ENCODE measurements at places on chromosomes 12 and 14.

DNA sequence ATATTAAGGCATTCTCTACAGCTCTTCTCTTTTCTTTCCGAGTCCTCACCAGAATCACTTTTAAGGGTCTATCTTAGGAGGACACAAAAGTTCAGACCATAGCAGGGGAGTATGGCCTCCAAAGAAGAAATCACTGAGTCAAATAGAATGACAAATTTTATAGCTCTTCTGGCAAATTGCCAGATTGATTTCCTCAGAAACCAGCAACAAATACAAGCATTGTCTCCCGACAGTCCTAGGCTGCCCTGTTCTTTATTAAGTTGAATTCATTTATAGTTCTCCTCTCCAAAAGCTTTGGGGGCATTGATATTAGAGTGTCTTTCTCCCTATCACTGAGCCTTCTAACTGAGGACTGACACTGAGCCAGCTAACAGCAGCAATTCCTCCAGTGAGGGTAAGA lies 156.4 kb upstream of the FRMD6 start:
- no peak for DNase-seq

DNA sequence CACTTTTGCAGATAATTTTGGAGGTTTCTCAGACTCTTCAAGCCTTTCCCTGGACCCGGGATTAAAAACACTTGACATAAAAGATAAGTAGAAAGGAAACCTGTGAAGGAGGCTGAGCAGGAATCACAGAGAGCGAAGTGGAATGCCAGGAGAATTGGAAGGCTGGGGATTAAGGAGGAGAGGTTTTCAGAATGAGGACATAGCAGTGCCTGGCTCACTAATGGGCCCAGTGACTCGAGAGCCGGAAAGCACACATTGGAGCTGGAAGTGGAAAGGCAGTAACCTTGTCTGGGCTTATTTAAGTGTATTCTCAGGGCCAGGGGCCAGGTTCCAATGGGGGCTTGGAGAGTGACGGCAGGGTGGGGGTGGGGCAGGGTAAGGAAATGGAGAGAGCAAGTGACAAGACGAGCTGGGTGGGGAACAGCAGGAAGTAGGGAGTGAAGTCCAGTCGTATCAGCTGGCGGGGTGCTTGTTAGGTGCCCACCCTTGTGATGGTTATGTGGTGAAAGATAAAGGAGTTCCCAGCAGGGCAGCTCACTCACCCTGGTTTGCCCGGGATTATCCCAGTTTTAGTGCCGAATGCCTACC lies 13.1 kb downstream of the EVL start:
- no peak for DNase-seq

DNA sequence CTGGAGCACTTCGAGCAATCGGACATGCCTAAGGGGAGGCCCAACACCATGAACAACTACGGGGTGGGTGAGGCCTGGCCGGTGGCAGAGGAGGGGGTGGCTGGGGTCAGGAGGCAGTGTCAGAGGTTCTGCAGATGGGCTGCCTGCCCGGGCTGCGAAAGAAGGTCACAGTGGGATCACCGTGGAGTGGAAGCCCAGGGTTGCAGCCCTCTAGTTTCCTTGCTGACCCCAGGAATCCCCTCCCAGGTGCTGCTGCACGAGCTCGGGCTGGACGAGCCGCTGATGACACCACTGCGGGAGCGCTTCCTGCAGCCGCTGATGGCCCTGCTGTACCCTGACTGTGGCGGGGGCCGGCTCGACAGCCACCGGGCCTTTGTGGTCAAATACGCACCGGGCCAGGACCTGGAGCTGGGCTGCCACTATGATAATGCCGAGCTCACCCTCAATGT lies 1.9 kb upstream of the ARL6IP4 start:
- DNase-seq, result no peak

DNA sequence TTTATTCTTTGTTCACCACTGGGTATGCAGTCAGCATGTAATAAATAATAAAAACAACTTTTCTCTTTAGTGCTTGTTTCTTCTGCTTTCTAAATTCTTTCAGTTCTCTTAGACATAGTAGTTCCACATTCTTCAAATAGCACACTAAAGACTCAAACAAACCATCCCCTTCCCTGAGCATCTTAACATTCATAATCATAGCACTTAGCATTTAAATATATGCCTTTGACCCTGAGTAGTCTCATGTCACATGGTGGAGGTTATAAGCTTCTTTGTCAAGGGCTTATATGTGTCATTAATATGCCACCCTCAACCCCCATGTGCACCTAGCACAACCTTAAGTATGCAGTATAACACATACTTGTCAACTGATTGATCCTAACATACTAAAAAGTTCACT lies 212.7 kb downstream of the PHLDA1 start:
- no peak for DNase-seq

GRCh38 chr14:46018846-46019420 lies 632.6 kb downstream of the RPL10L start:
- no peak for DNase-seq

GRCh38 chr12:118361889-118362288 lies 10.8 kb downstream of the TAOK3 start:
- no peak for DNase-seq

DNA sequence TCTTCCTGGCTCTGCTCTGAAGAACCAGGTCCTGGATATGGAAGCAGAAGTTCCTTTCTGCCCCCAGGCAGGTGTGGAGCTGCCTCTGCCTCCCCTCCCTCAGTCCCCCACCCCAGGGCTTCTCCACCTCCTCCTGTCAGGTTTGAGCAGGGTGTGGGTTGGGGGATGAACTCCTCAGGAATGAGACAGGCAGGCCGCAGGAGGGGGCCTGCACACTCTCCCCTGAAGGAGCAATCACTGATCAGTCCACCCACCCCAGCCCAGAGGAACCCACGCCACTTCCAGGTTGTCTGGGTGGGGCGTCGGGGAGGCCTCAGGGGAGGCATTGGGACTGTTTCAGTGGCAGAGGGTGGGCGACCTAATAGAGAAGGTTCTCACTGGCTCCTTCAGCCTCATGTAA lies 26.6 kb downstream of the FAIM2 start:
- no peak for DNase-seq

GRCh38 chr12:67647799-67648520 lies 585 bp upstream of the DYRK2 start:
- peak; percentile 21 for DNase-seq

GRCh38 chr14:77140359-77141213 lies 1.0 kb downstream of the ZDHHC22 start:
- no peak for DNase-seq

- no peak for DNase-seq
These were observed 459.7 kb downstream of the GXYLT1 start for GRCh38 chr12:41684997-41685396.

GRCh38 chr14:24314377-24315193 lies 3.3 kb downstream of the LTB4R start:
- no peak for DNase-seq

- DNase-seq, result no peak
These were observed 104.4 kb downstream of the PIWIL1 start for GRCh38 chr12:130441771-130442760.

- no peak for DNase-seq
These were observed 17.0 kb downstream of the NFYB start for GRCh38 chr12:104121001-104121400.
